ENCODE measurements at places on chromosomes 3 and 15. TPM values are rescaled to one million over a fixed set of nuclear protein-coding genes. Genes with fewer than 3 reads are reported as not detected.

- no peak for DNase-seq
Observed at GRCh38 chr3:32910954-32911353, 40.5 kb upstream of the CCR4 start.

GRCh38 chr15:51450001-51450400 lies 108.5 kb downstream of the GLDN start:
- no peak for DNase-seq

GRCh38 chr15:101296418-101297405 lies 1.7 kb upstream of the SNRPA1 start:
- DNase-seq = no peak

GRCh38 chr3:186320862-186321568 lies 41.0 kb downstream of the DGKG start:
- DNase-seq = no peak

DNA sequence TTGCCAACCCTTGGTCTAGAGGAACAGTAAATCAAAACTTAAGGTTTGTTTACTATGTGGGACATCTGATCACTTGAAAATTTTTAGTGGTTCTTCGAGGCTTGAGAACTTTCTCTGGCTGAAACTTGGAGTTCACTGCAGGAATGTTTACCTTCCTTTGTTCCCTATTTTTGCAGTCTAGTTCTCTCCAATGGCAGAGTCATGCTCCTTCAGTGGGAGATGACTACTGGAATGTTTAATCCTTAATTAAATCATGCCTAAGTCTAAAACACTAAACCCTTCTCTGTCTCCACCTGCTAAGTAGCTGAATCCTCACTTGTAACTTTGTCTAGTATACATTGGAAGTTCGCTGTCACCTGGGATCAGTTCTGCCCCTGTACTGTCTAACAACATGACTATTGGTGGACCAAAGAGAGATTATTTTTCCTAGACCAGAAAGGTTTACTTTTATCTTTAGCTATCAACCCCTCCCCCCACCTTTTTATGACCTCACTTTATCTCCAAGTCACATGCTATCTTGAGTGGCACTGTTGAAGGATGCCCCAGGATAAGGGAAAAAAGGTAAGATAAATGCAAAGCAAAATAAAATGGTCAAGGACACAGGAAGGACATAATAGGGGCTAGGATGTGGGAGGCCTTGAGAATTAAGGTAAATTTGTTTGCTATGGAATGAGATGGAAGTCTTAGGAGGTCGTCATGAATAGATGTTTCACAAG lies 1.2 kb upstream of the ZNF609 start:
- no peak for DNase-seq

Gene TPRG1
- total RNA-seq = 1.8 TPM

DNA sequence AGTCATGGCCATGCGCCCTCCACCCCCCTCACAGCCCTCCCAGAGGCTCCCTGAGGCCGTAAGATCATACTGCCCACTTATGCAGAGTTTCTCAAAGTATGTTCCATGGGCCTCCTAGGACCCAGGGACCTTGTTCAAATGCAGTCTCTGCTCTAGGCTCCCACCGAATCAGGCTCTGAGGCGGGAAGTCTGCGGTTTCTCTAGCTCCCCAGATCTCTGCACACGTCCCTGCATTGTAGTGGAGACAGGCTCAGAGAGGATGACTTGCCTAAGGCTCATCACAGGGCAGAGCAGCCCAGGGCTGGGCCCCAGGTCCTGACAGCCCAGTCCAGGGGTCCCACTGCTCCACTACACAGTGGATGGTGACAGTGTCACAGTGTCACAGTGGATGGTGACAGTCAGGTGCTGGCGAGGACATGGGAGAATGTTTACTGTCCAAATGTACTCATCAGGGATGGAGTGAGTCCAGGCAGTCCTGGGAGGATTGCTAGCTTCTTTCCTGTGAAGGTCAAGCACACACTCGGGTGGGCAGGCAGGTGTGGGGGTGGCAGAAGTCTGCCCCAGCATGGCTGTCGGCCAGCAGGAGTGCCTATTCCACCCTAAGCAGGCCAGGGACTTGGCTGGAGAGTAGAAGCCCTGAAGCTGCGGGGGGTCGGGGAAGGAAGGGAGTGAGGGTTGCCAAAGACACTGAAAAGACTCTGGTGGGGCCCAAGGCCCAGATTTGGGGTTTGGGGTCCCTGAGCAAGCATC lies 12.4 kb downstream of the ANKRD63 start:
- no peak for DNase-seq

- DNase-seq = no peak
Observed at GRCh38 chr3:53286727-53287126, 30.9 kb upstream of the TKT start.

- DNase-seq = peak; percentile 41
Observed at GRCh38 chr3:48855681-48856447, 8.2 kb upstream of the PRKAR2A start.

GRCh38 chr3:196813903-196814302 lies 53.8 kb upstream of the SENP5 start:
- no peak for DNase-seq

Gene SNX4
- total RNA-seq = 59.7 TPM

Gene IL12A
- total RNA-seq = 0.69 TPM

DNA sequence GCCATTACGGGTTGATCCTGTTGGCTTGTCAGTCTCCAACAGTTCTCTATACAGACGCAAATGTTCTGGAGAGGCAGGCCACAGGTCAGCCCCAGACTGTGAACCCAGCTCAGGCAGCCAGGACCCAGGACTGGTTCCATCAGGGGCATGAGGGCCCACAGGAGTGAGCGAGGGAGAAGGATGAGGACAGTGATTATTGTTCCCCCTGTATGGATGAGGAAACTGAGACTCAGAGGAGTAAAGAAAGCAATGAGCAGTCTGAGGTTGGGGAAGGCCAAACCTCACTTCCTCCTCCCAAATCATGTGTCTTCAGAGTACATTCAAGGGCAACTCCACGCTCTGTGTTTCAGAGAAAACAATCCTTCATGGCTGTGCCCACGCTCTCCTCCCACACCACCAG lies 121.9 kb downstream of the RPLP1 start:
- no peak for DNase-seq

DNA sequence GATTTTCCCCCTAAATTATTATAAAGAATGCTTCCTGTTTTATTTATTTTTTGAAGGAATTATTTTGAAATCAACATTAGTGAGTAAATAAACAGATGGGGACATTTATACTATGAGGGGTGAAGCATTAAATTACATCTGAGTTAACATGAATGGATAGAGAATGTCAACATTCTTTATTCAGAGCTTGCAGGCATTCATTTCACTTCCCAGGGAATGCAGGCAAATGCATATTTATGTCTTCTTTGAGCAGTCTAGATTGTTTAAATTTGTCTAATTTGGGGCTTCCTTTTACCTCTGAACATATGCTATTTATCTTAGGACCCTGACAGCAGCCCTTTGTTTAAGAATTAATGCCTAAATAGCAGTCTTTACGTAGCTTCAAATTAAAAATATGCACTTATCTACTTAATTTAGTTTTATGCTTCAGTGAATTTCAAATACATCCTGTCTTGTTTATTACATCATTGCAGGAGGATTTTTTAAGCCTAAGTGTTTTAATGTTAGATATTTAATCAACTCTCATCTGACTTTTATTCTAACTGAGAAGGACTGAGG lies 630.5 kb upstream of the LMCD1 start:
- DNase-seq = no peak

DNA sequence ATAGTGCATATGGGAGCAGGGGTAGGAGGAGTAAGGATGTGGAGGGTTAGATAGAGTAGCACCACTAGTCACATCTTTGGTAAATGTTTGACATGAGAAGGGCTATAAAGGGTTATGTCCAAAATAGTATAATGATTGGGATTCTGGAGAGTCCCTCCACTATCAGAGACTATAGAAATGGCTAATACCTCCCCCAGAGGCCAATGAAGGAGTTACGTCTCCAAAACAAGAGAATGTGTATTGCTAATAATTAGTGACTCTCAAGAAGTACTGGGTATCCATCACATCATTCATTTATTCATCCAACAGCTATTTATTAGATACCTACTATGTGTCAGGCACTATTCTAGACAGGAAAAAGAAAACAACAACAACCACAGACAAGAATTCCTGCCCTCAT lies 203.7 kb upstream of the UMPS start:
- no peak for DNase-seq

DNA sequence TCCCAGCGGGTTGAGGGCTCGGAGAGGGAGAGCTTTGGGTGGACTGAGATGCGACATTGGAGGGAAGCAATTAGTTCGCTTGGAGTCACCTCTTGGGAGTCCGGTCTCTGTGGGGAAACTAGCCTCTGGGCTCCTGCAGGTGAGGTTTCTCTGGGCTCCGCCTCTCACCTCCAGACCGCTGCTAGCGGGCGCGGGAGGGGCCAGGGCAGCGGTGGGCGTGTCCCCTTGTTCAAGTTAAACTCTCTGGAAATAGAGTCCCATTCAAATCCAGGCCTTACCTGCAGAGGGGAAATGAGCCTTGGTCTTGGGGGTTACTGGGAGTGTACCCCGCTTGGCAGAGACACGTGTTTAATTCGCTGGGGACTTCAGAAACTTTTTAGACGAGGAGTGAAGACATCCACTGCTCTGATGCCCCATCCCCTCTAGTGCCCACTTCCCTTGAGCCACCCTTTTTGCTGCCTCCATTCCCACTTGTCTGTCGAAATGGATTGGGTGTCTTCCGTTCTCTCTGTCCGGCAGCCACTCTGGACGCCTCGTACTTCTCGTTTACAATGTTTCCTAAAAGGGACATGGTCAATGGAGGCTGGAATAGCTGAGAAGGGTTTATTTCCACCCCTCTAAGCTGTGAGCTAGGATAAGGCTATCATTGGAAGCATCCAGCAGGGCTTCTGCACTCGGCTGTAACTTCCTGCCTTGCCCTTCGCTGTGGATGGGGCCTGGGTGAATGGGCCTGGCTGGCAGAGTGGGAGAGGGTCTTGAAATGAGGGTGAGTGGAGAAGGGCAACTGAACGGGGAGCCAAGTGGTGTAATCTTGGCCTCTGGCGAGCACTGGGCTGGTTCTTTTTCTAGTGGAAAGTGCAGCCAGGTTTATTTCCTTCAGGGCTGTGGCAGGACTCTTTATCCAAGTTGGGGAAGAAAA lies 1.1 kb downstream of the MITF start:
- DNase-seq = peak; percentile 70

DNA sequence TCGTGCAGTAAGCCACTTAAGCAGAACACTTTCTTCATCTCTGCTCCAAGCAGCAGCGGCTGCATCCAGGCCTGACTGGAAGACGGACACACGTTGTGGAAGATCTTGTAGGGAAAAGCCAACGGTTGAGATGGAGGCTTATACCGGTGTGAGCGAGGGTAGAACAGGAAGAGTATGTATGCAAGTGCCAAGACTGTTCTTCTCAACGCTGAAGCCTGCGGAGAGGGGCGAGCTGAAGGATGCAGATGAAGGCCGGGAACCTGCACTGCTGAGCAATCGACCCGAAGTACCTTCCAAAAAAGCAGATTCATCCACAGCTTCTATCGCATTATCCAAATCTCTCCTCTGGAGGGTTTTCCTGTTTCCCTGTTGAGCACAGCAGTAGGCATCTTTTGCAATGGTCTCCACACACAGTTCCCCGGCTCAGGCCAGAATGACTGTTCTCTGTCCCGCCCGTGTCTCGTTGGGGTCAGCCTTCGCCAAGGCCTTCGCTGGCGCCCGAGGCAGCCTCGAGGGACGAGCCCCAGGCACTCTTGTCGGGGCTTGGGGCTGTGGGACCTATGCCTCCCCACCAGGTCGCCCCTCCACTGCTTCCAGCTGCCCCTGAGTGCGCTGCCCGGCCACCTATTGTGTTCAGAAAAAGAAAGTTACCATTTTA lies 22.2 kb upstream of the DYNC1LI1 start:
- no peak for DNase-seq

DNA sequence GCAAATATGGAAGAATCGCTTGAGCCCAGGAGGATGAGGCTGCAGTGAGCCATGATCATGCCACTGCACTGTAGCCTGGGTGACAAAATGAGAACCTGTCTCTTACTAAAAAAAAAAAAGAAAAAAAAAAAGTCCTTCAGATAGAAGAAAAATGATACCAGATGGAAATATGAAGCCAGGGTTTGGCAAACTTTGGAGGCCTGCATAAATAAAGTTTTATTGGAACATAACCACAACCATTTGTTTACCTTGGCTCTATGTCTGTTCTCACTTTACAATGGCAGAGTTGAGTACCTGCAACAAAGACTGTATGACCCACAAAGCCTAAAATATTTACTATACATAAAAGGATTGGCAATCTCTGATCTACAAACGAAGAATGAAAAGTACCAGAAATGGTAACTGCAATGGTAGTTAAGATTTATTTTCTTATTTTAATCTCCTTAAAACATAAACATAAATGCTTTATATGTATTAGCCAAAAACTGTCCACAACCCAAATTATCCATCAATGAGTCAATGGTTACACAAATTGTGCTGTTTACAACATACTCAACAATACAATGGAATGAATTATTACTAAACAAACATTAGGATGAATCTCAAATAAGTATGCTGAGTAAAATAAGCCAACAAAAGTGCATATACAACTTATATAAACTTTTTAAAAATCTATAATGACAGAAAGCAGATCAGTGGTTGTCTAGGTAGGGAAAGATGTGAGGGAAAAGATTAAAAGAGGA lies 41.8 kb downstream of the GOLGB1 start:
- no peak for DNase-seq

DNA sequence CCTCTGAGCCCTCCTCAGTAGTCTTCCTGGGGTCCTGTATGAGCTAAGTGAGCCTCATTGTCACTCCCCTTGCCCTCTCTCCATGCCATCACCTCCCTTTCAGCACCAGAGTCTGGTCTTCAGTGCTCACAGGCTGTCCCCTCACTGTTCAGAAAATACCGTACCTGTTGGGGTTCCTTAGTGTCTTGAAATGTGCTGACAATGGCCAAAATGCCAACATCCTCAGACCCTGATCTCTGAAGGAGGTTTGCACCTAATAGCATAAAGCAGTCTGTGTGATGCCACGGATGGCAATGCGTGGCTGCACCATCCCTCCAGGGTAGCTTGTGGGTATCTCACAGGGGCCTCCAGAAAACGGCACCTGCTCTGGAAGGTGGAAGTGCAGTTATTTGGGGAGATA lies 301.0 kb upstream of the TLE3 start:
- no peak for DNase-seq

GRCh38 chr15:94066046-94066445 lies 165.3 kb upstream of the MCTP2 start:
- DNase-seq = no peak

GRCh38 chr3:175146258-175146657 lies 287.1 kb downstream of the NAALADL2 start:
- no peak for DNase-seq

DNA sequence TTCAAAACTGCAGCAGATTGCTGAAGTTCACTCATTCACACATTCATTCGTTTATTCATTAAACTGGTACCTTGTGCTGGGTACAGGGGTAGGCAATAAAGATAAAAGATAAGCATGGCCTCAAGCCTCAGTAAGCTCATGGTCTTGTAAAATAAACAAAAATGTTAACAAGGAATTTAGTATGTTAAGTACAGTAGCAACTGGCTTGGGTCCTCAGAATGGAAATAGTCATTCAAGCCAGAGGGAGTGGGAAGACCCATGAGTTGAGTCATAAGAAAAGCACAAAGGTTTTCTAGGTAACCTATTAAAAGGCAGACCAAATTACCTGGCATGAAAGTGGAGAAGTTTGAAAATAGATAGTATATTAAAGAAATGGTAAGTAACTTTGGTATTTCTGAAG lies 163.3 kb downstream of the CDIN1 start:
- DNase-seq = no peak

Data from colonic mucosa (tissue), 4 donors.